ENCODE measurements at places on chromosomes 13 and 19.
A peak's percentile ranks its signal among the peaks of the same experiment; 100 is the strongest.

DNA sequence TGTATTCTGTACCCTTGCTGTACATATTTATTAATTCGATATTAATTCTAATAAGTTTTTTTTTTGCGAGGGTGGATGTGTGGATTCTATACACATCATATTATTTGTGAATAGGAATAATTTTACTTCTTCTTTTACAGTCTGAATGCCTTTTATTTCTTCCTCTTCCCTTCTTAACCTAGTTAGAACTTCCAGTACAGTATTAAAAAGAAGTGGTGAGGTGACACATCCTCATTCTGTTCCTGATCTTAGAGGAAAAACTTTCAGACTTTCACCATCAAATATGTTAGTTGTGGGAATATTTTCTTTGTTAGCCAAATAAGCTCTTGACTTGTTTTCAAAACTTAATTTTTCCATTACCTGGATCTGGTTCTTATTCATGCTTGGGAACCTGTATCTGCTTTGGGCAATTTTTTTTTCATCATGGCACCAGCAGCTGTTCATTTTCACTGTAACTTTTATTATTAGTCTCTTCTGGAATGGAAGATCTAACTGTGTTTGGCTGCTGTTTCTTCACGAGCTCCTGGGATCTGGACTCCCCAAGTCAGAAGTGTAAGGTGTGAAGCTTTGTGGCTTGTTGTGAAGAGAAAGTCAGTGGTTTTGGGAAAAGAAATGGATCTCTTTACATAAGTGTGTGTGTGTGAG, 33.1 kb downstream of the RGCC start:
- DNase-seq: no peak

DNA sequence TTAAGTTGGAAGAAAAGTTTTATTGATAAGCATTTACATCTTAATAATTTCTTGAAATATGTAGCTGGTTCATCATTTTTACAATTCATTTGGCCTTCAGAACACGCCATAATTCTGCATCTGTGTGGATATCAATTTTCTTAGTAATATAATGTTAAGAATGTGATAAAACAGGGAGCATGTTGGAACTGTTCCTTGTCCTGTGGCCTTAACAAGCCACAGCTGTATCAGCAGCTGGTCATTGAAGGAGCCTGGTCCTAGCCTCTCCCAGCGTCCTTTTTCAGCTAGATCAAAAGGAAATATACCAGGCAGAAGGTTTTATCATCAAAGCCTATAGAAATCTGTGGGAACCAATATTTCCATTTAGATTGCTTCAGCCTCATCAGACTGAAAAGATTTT, 421.8 kb downstream of the SPRY2 start:
- no peak for DNase-seq

- DNase-seq: no peak
Observed at GRCh38 chr13:113601166-113602070, 16.9 kb downstream of the TFDP1 start.

GRCh38 chr13:108096301-108096915, 118.9 kb downstream of the LIG4 start:
- DNase-seq: no peak

DNA sequence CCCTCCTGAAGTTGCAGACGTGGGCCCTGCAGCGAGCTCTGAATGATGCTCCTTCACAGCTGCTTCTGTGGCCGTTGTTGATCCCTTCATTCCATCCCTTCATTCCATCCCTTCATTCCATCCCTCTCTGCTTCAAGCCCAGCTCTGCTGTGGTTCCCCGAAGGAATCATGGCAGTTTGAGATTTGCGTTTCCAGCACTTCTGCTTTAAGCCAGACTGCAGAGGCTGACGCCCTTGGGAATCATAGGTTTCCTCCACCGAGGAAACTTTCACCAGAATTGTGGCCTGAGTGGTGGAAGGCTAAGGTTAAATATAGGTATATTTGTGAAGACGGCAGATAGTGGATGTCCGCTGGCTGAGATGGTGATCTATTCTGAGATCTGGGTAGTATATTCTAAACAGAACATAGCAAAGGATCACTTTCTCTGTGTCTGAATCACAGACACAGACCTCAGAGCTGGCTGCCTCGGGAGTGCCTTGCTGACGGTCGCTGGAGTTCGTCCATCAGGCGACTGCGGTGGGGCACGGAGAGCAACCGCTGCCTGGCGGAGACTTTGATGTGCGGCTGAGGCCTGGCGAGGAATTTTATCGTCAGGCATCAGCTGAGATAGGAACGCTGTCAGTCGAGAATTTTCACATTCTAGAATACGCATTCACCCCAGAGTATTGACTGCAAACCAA, 42.8 kb upstream of the DCUN1D2 start:
- DNase-seq: no peak

DNA sequence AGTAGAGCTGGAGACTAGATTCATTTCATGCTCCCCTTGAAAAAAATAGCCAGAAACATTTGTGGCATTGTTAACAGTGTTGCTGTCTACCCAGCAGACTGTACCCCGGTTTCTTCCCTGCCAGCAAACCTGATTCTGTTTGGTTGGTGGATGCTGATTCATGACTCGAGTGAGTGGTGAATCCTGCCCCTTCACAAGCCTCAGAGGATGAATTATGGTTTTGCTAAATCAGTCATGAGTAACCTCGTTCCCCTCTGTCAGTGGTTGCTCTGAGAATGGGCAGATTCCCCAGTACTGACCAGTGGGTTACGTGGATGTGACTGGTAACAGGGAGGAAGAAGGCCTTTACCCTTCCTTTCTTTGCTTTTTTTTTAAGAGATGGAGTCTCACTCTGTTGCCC, 10.1 kb downstream of the NLRP12 start:
- no peak for DNase-seq

DNA sequence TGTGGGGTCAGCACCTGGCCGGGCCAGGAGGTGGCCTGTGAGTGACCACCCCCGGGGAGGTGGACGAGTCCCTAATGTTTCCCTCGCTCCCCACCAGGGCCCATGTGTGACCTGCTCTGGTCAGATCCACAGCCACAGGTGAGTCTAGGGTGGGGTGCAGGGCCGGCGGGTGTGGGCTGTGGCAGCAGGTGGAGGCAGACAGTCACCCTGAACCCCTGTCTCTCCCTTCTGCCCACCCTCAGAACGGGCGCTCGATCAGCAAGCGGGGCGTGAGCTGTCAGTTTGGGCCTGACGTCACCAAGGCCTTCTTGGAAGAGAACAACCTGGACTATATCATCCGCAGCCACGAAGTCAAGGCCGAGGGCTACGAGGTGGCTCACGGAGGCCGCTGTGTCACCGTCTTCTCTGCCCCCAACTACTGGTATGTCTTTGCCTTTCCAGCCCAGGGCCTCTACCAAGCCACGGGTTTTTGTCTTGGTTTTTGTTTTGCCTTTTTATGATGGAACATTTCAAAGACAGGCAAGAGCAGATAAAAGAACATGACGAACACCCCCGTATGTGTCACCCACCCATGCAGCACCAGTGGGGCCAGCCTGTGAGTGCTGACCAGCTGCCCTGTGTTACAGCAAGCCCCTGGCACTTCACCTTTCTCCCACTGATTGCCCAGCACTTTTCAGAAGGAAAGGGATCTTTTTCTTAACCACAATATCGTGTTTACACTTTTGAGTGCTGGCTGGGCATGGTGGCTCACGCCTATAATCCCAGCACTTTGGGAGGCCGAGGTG, 24.9 kb downstream of the CCDC8 start:
- DNase-seq: no peak

GRCh38 chr13:39515224-39515714, 87.7 kb downstream of the LHFPL6 start:
- no peak for DNase-seq

DNA sequence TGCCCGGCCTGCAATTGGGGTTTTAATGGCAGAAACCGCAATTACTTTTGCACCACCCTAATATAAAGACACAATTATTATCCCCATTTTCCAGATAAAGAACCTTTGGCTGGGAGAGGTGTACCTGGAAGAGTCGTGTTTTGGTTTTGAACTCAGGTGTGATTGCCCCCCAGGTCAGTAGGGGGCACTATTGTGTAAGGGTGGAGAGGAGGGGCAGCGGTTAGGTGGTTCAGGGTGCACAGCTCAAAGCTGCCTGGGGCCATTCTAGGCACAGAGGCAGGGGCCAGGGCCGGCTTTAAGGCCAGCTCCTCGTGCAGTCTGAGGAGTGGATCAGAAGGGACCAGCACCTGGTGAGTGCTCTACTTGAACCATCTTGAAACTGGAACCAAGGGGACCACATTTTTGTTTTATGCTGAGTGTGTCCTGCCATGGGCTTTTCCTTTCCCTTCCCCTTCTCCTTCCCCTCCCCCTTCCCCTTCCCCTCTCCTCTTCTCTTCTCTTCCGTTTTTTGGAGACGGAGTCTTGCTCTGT, 5.8 kb upstream of the FCGRT start:
- DNase-seq: peak; percentile 79

DNA sequence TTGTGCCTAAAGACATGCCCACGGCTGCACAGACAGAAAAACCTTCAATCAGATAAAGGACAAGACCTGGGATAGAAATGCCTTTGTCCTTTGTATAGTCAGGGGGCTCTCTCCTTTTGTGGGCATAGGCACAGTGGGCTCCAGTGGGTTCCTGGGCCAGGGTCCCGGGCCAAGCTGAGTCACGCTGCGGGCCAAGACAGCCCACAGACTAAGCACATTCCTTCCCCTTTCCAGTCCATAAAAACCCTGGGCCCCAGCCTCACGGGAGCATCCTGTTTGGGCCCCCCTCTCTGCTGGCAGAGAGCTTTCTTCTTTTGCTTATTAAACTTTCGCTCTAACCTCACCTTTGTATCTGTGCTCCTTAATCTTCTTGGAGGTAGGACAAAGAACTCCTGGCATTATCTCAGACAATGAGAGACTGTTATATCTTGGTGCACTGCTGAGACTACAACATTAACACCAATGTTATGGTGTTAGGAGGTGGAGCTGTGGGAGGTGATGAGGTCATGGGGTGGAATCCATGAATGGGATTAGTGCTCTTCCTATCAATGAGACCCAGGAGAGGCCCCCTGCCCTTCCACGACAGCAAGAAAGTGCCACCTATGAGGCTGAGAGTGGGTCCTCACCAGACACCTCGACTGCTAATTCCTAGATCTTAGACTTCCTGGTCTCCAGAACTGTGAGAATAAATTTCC, 20.8 kb upstream of the FBXL3 start:
- DNase-seq: no peak

DNA sequence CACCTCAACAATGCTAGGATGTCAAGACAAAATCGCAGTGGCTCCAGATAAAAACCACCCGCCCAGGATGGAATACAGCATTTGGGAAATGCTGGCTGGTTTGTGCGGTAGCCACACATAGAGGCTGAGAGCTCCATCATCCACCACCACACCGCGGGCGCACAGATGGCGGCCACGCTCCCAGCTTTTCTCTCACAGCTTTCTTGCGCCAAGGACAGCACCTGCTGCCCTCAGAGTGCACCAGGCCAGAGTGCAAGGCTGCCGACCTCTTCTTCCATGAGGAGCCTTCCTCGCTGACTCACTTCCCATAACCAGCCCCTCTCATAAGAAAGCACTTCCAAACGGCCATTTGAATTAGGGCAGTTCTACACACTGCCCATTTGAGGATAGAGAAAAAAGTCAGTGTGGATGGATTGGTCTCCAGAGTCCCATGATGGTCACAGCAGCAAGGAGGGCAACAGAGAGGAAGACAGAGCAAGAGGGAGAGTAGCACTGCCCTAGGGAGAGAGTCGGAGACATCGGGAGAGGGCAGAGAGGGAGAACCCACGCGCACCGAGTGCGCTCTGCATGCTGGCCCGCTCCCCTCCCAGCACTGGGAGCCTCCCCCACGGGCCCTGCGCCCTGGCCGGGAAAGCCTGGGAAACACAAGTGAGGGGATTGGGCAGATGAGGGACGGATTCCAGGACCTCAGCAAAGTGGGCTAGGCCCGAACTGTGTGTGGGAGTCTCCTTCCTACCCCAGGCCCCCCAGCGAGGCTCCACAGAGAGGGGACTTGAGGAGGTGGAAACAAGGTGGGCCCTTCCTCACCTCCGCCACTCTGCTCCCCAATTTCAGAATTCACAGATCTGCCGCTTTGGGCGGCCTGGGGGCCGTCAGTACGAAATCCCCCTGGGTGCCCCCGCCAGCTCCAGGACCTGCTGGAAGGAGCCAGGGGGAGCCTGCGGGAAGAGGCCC, 156.9 kb downstream of the USP12 start:
- DNase-seq: no peak

- DNase-seq: no peak
Observed at GRCh38 chr13:97133955-97134354, 88.2 kb upstream of the MBNL2 start.

DNA sequence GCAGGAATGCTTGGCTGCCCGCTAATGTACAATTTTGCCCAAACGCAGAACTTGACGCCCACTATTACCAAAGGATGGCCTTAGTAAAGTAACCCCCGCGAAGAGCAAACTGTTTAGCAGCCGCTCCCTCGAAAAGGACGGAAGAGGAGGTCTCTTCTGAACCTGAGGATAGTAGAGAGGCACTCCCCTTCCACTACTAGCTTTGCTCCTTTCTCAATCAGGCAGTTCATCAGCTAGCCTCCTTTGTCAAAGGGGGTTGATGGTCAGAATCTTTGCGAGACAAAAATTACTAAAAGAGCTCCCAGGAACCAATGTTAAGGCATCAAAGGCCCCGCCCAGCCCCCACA, 534 bp downstream of the CAB39L start:
- DNase-seq: no peak

GRCh38 chr19:49165111-49165750, 7.6 kb downstream of the TRPM4 start:
- DNase-seq: no peak

GRCh38 chr19:44696939-44697669, 1.8 kb upstream of the CEACAM16 start:
- DNase-seq: no peak

GRCh38 chr19:13963603-13964105, 11.3 kb downstream of the DCAF15 start:
- no peak for DNase-seq

GRCh38 chr13:90623318-90624011, 724.0 kb upstream of the MIR17HG start:
- no peak for DNase-seq

DNA sequence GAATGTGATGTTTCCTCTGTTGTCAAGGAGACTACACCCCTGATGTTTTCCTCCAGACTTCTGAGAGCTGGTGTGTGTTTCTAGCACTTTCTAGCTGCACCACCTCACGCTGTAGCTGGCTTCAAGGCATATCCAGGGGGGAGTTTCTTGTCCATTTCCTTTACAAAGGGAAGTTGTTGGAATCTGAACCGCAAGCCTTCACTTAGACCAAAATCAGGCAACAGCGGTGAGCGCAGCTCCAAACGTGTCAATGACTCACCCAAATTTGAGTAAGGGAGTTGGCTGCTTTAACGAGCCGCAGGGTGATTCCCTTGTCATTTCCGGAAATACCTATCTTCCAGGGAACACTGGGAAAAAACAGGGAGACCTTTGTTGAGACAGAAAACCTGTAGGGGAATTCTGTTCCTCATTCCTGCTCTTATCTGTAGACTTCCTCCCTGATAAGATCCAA, 2.5 kb downstream of the LDLR start:
- peak; percentile 46 for DNase-seq

DNA sequence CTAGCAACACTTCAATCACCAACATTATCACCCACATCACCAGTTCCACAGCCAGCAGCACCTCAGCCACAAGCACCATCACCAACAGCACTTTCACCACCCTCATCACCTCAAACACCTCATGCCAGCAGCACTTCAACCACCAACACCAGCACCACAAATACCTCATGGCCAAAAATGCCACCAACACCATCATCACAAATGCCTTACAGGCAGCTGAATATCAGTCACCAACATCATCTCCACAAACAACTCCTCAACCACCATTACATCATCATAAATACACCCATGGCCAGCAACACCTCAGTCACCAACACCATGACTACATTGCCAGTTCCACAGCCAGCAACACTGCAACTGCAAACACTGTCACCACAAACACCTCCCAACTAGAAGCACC, 10.4 kb downstream of the FCER2 start:
- DNase-seq: no peak
